ENCODE measurements at places on chromosomes 12 and 14. TPM values are rescaled to one million over a fixed set of nuclear protein-coding genes. Genes with fewer than 3 reads are reported as not detected.

DNA sequence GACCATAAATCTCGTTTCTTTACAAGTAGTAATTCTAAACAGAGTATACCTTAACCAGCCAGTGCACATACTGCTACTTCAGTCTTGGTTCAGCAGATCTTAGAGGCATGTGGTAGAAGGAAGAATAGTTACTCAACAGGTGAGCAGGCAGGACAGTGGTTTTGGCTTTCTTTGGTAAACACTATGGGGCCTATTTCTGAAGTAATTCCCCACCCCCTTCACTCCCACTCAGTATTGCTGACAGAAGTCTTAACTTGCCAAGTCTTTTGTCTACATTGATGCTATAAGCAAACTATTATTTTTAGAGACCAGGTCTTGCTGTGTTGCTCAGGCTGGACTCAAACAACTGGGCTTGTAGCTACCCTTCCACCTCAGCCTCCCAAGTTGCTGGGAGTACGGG, 68.5 kb downstream of the FBXO34 start:
- no peak for DNase-seq

DNA sequence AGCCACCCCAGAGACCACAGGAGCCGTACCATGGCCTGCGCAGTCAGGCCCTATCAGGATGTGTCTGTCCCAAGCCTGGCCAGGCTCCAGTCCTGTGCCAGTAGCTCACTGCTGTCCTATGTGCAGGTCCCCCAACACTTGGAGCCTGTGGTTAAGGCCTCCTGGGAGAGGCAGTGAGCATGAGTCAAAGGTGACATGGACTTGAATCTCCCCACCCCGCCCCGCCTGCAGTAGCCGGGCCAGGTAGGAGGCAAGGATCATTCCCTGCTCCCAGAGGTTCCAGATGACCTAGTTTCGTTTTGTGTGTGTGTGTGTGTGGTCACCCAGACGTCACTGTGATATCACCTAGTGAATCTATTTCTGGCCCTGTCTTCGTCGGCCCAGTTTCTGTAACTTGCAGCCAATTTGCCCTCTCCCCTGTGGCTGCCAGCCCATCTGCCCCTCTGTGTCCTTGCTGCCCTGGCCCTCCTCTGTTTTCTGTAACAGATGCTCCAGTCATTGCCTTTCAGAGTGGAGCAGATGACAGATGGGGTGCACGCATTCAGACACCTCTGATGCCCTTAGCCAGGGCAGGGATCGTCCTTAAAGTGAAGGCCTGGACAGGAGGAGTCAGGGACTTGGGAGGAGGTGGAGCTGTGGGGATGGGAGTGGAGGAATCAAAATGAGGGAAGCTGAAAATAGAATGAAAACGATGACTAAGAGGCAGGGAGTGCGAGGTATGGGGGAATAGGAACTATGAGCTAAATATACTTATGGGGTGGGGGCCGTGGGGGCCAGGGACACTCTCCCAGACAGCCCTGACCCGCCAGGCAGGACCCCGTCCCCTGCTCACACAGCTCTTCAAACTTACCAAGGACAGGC, 37.4 kb downstream of the SLC6A12 start:
- DNase-seq = no peak

- DNase-seq = peak; percentile 77
These were observed 15.4 kb upstream of the TMEM120B start for GRCh38 chr12:121697093-121697698.

- DNase-seq = no peak
These were observed 245.7 kb downstream of the CEP128 start for GRCh38 chr14:80695869-80696268.

DNA sequence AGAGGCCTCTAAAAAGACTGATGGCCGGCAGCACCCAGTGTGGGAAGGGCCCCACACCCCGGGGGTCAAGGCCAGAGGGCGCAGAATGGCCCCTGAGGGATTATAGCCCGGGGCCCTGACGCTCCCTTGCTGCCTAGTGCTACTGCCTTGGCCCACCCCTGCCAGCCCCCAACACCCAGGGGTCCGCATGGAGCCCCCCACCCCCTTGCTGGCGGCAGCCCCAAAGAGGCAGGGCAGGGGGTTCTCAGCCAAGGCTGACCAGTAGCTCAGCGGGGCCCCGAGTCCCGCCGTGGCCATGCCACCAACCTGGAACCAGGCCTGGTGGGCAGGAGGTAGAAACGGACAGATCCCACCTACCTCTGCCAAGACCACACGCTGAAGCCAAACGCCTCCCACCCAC, 73.1 kb upstream of the FBRSL1 start:
- DNase-seq = no peak

DNA sequence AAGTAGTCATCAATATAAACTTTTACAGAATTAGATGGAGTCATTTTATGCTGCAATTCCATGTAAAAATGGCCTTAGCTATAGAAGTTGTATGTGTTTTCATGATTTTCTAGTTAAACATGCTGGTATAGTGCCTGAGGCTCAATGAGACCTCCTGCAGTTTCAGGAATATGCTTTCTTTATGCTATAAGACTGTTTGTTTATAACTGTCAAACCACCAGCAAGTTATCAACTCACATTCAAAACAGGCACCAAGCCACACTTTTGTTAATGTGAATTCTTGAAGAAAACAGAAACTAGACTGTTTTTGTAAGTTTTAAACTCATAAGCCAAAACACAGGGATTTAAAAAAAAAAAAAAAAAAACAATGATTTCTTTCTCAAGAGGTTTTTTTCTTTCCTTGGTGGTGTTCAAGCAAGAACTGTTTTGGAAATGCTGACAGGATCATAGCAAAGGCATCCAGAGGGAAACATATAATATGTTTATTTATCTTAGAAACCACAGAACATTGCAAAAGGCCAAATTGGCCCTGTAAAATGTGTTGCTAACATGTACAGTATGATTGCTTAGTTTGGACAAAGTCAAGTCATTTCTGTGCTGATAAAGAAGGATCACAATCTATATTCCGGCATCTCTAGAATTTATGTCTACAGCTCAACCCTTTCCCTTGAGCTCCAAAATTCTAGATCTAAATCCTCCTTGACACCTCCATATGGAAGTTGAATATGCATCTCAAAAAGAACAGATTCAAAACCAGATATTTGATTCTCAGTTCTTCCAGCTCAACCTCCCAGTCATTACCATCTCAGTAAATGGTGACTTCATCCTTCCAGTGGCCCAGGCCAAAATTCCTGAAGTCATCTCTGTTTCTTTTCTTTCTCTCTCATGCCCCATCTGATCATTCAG, 29.0 kb upstream of the LUM start:
- no peak for DNase-seq

- DNase-seq = no peak
These were observed 148.4 kb downstream of the ALG10B start for GRCh38 chr12:38465020-38465419.

CEBPE gene
- 2.2 TPM for total RNA-seq

SLCO1B1 gene
- not detected for total RNA-seq
